ENCODE measurements at places on chromosomes 3 and 15.

DNA sequence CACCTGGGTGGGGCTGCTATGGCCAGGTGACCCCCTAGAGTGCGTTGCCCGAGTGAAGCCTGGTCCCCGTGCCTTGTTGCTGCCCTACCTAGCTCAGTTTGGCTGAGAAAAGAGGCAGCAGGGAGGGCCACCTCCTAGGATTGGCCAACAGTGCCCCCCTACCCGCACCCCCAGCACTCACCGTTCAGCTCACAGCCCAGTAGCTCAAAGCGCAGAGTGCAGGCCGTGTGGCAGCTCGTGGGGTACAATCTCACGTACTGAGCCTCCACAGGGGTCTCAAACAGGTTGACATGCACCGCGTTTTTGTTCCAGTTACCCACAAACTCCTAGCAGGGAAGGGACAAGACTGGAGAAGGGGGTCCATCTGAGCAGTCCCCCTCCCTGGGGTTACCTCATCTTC is 7.6 kb downstream of the MFGE8 start:
- no peak for DNase-seq

DNA sequence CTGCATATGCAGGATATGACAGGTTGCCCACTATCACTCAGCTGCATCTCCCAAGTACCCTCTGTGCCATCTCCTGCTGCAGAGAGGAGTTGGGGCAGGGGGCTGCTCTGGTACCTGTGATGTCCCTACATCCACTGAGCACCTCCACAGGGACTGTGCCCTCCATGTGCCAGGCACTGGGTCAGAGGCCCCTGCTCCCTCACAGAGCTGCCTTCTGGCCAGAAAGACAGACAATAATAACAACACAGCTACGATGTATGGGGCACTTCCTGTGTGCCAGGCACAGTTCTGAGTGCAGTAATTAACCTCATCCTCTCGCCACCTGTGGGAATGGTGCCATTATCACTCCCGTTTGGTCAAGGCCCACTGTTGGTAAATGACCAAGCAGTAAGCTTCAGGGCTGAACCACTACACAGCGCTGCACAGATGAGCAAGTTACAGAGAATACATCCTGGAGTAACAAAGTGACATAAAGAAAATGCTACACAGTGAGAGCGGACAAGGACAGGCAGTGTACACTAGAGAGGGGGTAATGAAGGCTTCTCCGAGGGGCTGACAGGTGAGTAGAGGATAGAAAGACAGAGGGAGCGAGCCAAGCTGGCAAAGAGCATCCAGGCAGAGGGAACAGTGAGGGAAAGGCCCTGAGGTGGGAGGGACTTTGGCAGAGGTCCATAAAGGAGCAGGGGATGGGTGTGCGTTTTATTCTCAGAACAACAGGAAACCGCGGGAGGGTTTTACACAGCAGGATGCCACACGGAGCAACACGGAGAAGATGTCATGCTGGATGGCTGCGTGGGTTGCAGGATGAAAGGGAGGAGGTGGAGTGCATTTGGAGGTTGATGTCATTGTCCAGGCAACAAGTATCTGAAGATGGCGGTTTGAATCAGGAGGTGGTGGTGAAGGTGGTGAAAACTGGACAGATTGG is 13.6 kb downstream of the WNT7A start:
- peak; percentile 32 for DNase-seq

- no peak for DNase-seq
Measured at GRCh38 chr3:16508591-16508995, 4.9 kb downstream of the RFTN1 start.

DNA sequence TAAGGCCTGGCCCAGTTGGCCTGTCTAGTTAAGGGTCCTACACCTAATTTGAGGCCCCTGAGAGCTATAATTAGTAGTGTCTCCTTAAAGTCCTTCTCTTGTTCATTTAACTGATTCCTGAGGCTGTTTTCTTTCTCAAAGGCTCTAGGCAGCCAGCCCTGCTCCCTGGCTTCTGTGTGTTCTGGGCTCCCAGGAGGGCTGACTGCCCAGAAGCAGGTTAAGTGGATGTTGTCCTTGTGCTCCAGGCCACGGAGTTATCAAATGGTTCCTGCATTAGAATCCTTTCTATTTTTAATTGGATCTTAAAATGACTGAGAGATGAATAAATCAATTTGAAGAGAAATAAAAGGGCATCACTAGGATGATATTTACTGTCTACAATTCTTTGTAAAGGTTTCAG is 140.0 kb downstream of the SNRK start:
- DNase-seq: no peak

DNA sequence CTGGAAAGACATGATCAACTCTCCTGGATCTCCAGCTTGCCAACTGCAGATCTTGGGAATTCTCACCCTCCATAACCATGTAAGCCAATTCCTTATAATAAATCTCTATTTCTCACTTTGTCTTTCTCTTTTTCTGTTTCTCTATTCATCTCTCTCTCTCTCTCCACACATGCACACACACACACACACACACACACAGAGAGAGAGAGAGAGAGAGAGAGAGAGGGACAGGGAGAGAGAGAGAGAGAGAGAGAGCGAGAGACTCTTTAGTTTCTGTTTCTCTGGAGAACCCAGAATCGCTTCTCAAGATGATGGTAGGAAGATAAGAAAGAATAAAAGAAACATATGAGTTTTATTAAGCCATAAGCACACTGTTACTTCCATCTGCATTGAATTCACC is 111.9 kb downstream of the BCHE start:
- no peak for DNase-seq

DNA sequence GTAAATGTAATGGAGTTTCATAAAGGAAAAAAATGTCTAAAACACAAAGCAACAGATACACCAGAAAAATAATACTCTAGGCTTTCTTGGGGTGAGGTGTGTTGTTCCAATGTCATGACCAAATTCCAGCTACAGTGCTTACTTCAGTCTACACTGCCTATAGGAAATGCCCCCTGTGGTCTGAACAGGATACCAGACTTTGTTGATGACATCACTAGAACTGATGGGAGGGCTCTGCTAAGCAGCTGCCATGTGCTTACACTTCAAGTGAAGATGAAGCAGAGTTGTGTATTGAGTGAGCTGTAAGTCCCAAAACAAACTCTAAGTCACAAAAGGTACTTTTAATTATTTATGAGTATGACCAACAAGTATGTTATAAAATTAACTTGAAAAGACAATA is 456.1 kb upstream of the IL12A start:
- no peak for DNase-seq

DNA sequence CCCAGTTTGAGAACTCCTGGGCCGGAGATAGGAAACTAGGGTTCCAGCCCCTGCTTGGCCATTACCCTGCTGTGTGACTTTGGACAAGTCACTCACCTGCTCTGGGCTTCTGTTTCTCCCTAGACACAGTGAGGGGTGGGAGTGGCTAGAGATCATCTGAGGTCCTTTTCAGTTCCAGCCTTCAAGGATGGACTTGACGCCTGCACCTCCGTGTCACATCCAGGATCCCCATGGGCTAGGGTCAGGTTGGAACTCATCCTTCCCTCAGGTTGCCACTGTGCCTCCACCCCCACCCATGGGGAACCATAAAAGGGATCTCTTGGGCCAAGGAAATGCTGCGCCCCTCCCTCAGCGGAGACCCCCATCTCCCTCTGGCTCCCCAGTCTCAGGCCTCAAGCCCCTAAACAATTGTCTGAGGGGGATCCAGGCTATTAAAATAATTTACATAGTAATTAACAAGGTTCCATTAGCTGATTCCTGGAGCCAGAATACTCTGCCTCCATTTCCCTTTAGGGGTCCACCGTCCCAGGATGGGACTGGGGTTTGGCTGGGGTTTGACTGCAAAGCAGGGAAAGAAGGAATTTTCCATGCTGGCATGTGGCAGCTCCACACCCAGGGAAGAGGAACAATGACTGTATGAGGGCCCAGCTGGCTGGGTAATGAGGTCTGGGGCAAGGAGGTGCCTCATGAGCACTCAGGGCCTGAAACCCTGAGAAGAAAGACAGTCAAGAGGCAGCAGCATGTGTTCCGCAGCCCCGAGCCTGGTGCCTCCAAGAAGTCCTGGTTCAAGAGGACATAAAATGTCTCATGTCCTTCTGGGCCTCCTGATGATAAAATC is 177.7 kb downstream of the SMAD6 start:
- DNase-seq: no peak

GRCh38 chr3:39166932-39167532 is 13.6 kb upstream of the CSRNP1 start:
- no peak for DNase-seq

DNA sequence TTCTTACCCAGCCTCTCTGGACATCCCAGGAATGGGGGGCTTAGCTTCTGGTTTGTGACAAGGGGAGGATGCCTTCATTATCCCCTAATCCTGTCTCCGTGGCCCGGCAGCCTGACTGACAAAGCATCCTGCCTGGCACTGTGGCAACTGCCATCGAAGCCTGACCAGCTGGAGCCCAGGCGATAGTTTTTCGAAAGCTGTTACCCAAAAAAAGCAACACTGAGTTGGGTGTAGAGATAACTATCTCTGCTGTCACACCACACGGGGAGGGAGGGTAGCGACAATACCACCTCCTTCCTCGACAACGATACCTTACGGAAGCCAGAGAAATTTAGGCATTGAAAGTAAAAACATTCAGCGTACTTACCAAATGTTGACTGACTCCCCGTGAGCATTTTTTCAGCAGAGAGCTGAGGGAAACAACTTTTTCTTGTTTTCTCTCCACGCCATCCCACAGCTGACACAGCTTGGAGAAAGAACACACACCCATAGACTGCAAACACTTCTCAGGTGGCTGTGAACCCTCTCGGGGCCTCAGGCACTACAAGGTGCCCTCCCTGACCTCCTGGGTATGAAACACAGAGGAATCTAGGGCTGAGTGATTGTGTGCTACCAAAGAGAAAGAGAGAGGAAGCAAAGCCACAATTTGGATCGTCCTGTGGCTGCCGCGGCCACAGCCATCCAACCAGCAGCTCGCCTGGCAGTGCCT is 361.9 kb upstream of the ICE2 start:
- peak; percentile 18 for DNase-seq

DNA sequence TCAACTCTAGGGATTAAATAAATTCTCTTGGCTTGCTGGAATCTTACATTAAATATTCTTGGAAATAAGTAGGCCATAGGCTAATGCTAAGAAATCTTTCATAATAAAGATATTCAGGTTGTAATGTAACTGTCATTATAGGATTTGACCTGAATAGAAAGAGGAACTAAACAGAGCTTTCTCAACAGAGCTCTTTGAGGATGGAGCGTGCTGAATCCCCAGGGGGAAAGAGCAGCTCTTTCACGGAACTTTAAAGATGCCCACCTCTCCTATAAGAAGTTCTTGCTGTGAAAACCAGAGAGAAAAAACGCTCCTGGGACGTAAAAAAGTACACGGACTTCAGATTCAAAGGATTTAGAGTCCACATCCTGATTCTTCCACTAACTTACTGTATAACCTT is 77.9 kb downstream of the NTRK3 start:
- DNase-seq: no peak

DNA sequence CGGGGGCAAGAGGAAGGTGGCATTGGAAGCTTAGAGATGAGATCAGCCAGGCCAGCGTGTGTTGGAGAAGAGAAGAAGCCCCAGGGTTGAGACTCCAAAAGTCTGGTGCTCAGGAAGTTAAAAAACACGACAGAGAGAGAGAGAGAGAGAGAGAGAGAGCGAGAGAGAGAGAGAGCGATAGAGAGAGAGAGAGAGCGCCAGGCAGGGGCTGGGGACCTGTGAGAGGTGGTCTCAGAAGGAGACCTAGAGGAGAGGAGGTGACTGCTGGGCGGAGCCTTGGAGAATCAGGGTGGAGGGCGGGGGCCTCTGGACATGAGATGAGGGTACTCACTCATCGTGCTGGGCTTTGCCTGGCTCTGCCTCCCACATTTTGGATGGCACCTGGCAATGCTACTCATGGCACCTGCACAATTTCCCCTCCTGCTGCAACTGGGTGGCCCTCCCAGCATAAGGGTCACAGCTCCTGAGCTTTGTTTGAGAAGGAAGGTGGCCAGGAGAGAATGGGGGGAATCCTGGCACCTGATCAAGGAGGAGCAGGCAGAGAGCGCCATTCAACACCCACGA is 51.0 kb downstream of the FBLN2 start:
- DNase-seq: no peak

DNA sequence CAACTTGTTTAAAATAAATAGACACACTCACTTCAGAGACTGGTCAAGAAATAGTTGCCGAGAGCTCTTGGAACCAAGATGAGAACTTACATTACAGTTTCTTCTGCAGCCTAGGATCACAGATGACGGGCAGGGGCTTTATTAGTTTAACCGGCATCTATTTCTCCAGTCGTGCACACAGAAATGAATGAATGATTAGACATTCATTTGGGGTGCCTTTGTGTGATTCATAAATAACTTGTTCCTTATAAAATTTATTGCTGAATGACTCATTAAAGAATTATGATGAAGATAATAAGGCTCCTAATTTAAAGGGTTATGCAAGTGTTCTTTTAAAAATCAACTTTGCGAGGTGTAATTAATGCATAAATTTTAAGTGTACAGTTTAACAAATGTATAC is 20.8 kb downstream of the NFKBIZ start:
- DNase-seq: no peak

DNA sequence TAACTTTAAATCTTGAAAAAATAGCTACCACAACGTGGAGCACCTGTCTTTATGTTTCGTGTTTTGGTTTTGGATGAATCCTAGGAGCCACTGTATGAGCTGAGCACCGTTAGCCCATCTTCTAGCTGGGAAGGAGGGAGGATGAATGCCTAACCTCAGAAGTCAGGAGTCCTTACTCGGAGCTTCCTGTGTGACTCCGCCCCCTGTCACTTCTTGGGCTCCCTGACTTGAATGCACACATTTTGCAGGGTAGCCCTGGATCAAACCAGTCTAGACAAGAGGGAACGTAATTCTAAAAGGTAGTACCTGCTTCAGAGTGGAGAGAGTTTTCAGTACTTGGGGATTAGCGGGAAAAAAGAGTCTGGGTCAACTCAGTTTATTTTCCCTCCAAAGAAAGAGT is 5.3 kb downstream of the GABRA5 start:
- DNase-seq: no peak

DNA sequence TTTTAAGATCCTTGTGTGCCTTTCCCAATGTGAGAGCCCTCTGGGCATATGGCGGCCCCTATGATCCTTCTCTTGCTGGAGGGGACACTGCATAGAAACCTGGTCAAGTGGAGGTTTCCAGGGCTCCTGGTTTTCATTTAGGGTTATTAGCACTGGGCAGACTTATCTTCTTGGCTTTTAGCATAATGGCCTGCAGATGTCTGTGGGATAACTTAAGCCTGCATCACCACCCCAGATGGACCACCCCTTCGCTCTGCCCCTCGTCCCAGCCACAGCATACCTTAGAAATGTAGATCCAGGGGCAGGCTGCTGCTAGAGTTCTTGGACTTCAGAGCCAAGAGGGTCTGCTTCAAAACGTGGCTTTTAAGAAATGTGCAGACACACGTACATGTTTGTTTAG is 340.3 kb upstream of the CTDSPL start:
- DNase-seq: no peak

GRCh38 chr3:139546772-139547171 is 7.2 kb upstream of the RBP1 start:
- no peak for DNase-seq

- no peak for DNase-seq
Measured at GRCh38 chr15:100928632-100929280, 9.6 kb downstream of the LRRK1 start.

- no peak for DNase-seq
Measured at GRCh38 chr15:69996321-69997160, 101.2 kb downstream of the TLE3 start.

Data from activated naive CD4-positive, alpha-beta T cell (primary cell).